ENCODE measurements at places on chromosomes 7 and 10.

GRCh38 chr10:22016046-22016705 lies 12.6 kb upstream of the DNAJC1 start:
- no peak for DNase-seq

- no peak for DNase-seq
Measured at GRCh38 chr10:79904671-79905321, 44.1 kb downstream of the SFTPD start.

- DNase-seq: no peak
Measured at GRCh38 chr7:113790025-113790424, 128.8 kb downstream of the PPP1R3A start.

GRCh38 chr10:5606864-5607263 lies 59.5 kb downstream of the ASB13 start:
- DNase-seq: no peak

- DNase-seq: no peak
Measured at GRCh38 chr10:230758-231157, 95.5 kb downstream of the ZMYND11 start.

GRCh38 chr10:56624082-56624481 lies 263.0 kb upstream of the ZWINT start:
- no peak for DNase-seq

GRCh38 chr7:158842486-158842885 lies 13.2 kb upstream of the ESYT2 start:
- no peak for DNase-seq
